Endodermal cell (in vitro differentiated cells): ENCODE measurements at places on chromosomes 12 and 14.

DNA sequence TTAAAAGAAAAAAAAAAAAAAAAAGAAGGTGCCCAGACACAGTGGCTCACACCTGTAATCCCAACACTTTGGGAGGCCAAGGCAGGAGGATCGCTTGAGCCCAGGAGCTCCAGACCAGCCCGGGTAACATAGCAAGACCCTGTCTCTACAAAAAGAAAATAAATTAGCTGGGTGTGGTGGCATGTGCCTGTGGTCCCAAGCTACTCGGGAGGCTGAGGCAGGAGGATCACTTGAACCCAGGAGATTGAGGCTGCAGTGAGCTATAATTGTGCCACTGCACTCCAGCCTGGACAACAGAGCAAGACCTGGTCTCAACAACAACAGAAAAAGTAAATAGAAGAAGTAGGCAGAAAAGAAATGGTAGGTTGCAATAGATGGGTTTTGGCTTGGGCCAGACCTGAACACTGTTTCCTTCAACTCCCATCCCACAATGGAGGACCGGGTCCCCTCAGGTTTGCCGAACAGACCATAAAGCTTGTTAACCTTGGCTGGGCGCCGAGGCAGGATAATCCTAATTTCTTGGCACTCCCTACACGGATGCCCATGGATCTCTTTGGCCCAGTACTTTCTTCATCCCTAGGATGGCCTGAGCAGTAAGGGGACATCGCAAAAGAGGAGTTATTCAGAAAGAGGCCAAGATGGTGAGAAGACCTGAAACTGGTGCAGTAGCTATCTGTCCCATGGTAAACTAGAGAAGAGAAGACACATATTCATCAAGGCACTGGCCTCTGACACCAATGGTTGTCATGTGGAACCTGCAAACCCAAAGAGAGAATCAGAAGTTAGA, 165.5 kb upstream of the CCND2 start:
- no peak for DNase-seq

GRCh38 chr14:37246427-37246829, 48.7 kb downstream of the MIPOL1 start:
- DNase-seq = no peak

- peak; percentile 50 for DNase-seq
Measured at GRCh38 chr12:128789356-128789929, 34.3 kb downstream of the SLC15A4 start.

GRCh38 chr14:52020161-52020714, 30.9 kb downstream of the RTRAF start:
- no peak for DNase-seq

DNA sequence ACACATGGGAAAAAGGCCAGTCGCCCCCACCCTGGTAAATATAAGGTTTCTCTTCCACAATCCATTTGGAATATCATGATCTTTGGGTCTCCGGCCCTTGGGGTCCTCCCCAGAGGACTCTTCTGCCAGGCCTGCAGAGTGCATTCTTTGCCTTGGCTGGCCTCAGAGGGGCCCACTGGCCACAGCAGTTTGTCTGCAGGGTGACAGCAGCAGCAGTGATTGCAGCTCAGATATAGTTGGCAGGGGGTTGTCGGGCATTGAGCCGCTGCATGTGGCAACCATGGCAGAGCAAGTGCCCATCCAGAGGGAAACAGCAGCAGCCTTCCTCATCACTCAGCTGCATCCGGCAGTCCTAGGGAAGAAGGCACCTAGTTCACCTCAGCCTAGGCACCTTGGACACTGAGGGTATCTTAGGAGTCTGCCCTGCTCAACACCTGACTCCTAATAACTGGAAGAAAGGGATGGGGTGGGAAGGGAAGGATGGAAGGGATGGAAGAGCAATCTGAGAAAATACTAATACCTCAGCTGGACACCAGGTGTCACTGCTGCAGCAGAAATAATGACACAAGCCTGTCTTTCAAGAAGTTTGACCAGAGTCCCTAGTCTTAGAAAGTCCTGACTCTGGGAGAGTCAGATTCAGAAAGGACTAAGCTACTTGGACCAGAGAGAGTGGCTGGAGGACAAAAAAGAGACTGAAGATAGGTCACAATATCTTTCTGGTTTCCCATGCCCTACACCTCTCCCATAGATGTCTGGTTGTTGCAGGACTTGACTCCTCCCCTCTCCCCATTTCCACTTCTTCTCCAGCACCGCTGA, 8.9 kb downstream of the AJUBA start:
- peak; percentile 80 for DNase-seq

- peak; percentile 63 for DNase-seq
Measured at GRCh38 chr14:68216957-68217356, 397.4 kb downstream of the RAD51B start.

GRCh38 chr12:12990700-12991468, 9.2 kb downstream of the HEBP1 start:
- no peak for DNase-seq

DNA sequence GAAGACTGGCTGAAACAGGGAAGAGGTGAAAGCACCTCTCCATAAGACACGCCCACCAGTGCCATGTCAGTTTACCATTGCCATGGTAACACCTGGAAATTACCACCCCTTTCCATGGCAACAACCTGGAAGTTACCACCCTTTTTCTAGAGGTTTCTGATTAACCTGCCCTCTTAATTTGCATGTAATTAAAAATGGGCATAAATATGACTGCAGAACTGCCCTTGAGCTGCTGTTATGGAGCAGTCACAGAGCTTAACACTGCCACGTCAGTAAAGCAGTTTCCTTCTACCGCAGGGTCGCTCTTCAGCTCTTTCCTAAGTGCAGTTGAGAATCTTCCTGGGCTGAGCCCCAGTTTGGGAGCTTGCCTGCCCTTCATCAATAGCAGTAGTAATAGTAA, 55.2 kb downstream of the RASSF3 start:
- DNase-seq = peak; percentile 80

DNA sequence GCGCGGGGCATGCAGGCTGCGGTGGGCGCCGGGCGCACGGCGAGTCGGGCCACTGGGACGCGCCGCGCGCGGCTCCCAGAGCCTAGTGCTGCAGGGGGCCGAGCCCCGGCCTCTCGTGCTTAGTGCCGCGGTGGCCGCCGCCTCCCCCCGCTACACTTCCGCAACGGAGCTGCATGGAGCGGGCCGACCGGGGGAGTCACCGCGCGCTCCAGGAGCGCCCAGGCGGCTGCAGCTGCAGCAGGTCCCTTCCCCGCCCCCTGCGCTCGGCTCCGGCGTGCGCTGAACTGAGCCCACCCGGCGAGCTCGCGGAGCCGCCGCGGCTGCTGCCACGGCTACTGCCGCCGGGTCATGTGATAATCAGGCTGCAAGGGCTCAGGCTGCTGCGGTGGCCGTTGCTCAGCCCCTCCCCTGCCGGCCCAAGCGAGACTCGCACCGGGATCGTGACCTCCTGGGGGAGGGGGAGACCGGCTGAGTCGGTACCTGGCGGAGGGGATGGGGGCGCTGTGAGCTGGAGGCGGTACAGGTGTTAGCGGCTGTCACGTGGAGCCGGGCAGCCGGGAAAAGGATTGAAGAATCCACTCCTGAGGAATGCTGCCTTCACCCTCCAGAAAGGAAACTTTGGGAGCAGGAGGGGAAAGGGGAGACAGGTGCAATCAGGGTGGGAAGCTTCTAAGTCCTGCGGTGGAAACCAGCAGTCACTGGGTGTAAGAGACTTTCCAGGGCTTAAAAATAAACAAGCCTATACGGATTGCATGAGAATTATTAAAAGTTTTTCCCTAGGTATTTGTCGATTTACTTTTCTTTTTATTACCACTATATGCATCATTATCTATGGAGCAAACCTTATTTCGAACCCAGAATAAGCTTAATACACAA, at the start of gene PPM1H:
TSS of gene PPM1H (minus strand) at position 352 of the 876 bp plus-strand sequence. CDS start 414 bp downstream, outside the sequence.
- peak; percentile 100 for DNase-seq

- DNase-seq = no peak
Measured at GRCh38 chr12:26052652-26053051, 72.2 kb downstream of the BHLHE41 start.

- no peak for DNase-seq
Measured at GRCh38 chr12:49261721-49262120, 3.2 kb upstream of the TUBA1C start.

- DNase-seq = no peak
Measured at GRCh38 chr14:100688598-100689461, 37.9 kb upstream of the DLK1 start.

- no peak for DNase-seq
Measured at GRCh38 chr12:128449146-128449894, 182.3 kb downstream of the TMEM132C start.

- DNase-seq = no peak
Measured at GRCh38 chr14:96635850-96636249, 133.7 kb downstream of the PAPOLA start.

GRCh38 chr14:70935135-70935534, 27.9 kb downstream of the PCNX1 start:
- DNase-seq = no peak

DNA sequence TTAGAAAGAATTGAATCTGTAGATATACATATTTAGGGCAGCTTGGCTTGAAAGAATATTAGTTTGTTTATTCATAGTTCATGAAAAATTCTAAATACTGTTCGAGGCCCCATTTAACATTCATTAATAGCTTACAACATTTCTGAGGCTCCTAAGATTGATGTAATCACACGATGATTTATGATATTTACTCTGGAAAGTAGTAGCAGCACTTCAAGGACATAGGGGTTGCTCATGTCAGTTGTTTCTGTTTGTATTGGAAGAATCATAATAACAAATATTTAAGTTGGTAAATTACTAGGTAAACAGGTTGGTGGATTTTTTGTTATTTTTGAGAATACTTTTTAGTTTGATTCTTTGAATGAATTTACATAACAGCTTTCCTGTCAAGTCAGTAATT, 30.4 kb downstream of the CAND1 start:
- DNase-seq = no peak

DNA sequence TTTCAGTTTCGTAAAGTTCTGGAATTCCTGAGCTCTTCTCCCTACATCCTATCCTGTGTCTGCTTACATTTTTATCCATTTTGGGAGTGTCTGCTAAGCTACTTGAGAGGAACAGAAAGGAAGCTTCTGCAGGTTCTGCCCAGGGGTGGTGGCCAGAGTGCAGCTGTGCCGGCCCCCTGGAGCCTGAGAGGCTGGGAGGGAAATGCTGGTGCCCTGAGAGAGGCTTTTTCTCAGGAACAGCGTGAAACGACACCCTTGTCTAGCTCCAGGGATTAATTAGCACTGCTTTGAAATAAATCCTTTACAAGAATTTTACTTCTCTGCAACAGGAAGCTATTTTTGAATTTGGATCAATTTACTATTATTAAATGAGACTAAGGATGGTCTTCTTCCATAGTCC, 165.4 kb downstream of the SLC15A5 start:
- peak; percentile 69 for DNase-seq
